ENCODE measurements at places on chromosomes 13 and 19. TPM values are rescaled to one million over a fixed set of nuclear protein-coding genes. Genes with fewer than 3 reads are reported as not detected.

Gene METTL21C
- total RNA-seq, result not detected

DNA sequence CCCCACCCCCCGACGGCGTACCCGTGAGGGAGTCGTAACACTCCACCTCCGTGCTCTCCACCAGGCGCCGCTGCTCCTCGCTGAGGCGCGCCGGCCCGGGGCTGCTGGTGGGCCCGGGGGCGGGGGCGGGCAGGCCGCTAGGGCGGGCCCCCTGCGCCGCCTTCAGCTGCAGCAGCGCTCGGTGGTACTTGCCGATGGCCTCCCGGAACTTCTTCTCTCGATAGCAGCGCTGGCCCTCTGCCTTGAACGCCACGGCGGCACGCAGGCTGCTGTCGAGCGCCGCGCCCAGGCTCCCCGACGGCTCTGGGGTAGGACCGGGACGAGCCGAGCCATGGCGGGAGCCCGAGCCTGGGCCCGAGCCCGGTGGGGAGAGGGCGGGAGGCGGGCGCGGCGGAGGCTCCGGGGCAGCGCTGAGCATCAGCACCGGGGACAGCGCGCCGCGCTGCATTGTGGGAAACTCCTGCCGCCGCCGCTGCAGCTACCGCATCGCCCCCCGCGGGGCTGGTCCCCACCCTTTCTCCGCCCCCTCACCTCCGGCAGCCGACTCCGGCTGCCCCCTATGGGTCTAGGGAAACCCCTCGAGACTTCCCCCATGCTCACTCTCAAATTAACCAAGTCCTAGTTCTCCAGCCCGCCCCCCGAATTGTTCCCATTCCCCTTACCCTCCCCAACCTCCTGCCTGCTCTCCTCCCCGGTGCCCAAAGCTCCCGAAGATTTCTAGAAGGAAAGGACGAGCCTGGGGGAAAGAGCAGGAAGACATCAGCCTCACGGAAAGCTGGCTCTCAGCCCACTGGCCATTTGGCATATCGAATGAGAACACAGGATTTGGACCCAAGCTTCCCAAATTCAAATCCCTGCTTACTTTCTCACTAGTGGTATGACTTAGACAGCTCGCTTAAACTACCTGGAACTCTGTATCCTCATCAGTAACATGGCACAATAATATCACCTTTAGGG lies at the start of gene TTC9B:
TSS of gene TTC9B (minus strand) at position 451 of the 957 bp plus-strand sequence. CDS start at position 448, 3 bp downstream.
- peak within 1 kb of the TSS; percentile 87 for H3K27ac ChIP-seq
- no peaks in the 10 kb centered on the region for H3K27me3 ChIP-seq
- no peak for DNase-seq
- H3K4me1 ChIP-seq, result peaks cover 31% of the 10 kb centered on the region
- peak within 1 kb of the TSS; percentile 59 for H3K4me3 ChIP-seq

DNA sequence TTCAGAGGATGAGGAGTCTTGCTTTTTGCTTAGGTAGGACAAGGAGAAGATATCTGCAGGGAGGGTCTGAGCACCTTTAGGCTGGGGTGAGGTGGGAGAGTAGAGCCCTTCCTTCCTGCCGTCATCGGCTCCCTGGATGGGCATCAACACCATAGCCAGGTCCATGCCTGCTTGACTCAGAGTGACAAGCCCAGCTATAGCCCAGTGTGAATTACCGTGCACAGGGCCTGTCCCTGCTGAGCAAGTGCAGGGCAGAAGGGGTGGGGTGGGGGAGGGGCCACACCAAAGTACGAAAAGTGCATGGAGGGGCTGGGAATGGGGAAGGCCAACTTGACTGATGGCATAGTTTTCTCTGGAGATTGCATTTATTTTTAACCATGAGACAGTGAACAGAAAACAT lies 30.3 kb upstream of the RNF113B start:
- no peak for DNase-seq
- no peak overlapping the region for H3K27ac ChIP-seq
- H3K36me3 ChIP-seq, result no peaks in the 10 kb centered on the region

GRCh38 chr13:76887076-76887563 lies 915 bp upstream of the KCTD12 start:
- no peak for DNase-seq
- peaks cover 20% of the 10 kb centered on the region for H3K27me3 ChIP-seq
- H3K4me1 ChIP-seq, result no peaks in the 10 kb centered on the region

- no peaks in the 10 kb centered on the region for H3K4me1 ChIP-seq
- H3K4me3 ChIP-seq, result no peak overlapping the region
- no peak overlapping the region for H3K27ac ChIP-seq
- H3K27me3 ChIP-seq, result peaks cover 55% of the 10 kb centered on the region
- no peaks in the 10 kb centered on the region for H3K36me3 ChIP-seq
Observed at GRCh38 chr13:25731536-25731935, 320.3 kb downstream of the SHISA2 start.

- H3K27me3 ChIP-seq, result no peaks in the 10 kb centered on the region
- no peak overlapping the region for H3K27ac ChIP-seq
- no peak overlapping the region for H3K4me3 ChIP-seq
- H3K36me3 ChIP-seq, result no peaks in the 10 kb centered on the region
Observed at GRCh38 chr13:106656186-106656585, 88.2 kb upstream of the ARGLU1 start.

Gene DBP
- 45.9 TPM for total RNA-seq

Measured in HCT116 (cell line).